Body of pancreas (tissue), 4 donors: ENCODE measurements at places on chromosomes 3 and 15. TPM values are rescaled to one million over a fixed set of nuclear protein-coding genes. Genes with fewer than 3 reads are reported as not detected.

DNA sequence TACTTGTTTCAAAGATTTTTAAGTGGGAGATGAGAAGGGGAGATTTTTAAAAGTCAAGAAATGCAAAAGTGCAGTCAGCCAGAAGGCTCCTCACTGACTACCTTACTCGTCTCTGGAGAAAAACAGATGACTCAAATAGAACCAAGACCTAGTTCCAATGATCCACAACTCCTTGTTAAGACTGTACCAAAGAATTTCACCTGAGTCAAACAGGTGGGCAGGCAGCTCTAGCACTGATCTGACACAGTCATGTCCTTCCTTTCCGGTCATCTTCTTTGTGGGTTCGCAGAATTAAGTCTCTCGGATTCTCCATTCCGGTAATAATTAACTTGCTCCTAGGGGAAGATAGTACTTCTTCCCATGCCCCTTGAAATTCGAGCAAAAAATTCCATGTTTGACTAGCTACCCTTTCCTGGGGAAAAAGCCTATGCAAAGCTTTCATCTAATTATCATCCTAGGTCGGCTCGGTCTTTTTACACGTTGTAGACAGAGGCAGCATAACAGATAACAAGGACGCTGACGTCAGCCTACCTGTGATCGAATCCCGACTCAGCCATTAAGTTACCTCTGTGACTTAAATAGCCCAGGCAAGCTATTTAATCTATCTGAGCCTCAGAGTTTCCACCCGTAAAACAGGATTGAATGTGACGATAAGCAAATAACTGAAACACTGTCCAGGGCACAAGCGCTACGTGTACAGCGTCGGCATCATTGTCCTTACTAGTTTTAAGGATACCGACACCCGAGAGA lies 758 bp downstream of the SELENOK start:
- no peaks in the 10 kb centered on the region for H3K36me3 ChIP-seq
- peak overlapping the region; percentile 92 for H3K27ac ChIP-seq
- H3K27me3 ChIP-seq = no peaks in the 10 kb centered on the region

- no peaks in the 10 kb centered on the region for H3K4me1 ChIP-seq
- H3K36me3 ChIP-seq = no peaks in the 10 kb centered on the region
- H3K4me3 ChIP-seq = no peak overlapping the region
- no peak for DNase-seq
These were observed 16.5 kb downstream of the POLQ start for GRCh38 chr3:121529308-121529707.

DNA sequence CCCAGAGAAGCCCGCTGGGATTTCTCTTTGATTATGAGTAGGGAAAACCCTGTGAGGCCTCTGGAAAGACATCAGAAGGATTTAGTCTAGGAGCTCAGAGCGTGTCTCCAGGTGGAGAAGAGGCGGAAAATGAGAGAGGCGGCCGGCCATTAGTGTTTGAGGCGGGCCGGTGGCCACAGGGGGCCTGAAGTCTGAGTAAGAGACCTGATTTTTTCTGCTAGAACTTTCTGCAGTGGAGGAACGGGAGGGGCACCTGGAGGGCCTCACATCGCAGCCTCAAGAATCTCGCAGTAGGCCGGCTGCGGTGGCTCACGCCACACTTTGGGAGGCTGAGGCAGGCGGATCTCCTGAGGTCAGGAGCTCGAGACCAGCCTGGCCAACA lies 28.5 kb downstream of the KLHDC8B start:
- peaks cover 4% of the 10 kb centered on the region for H3K27me3 ChIP-seq
- H3K36me3 ChIP-seq = no peaks in the 10 kb centered on the region
- H3K27ac ChIP-seq = no peak overlapping the region
- no peak overlapping the region for H3K4me3 ChIP-seq

GRCh38 chr3:106004137-106004681 lies 135.4 kb upstream of the CBLB start:
- DNase-seq = no peak
- H3K4me3 ChIP-seq = no peak overlapping the region
- no peaks in the 10 kb centered on the region for H3K36me3 ChIP-seq
- no peaks in the 10 kb centered on the region for H3K27me3 ChIP-seq
- peaks cover 3% of the 10 kb centered on the region for H3K4me1 ChIP-seq

GRCh38 chr15:72797834-72798233 lies 14.3 kb upstream of the ADPGK start:
- H3K27ac ChIP-seq = no peak overlapping the region
- no peak overlapping the region for H3K4me3 ChIP-seq
- no peak for DNase-seq
- H3K4me1 ChIP-seq = peaks cover 11% of the 10 kb centered on the region
- H3K27me3 ChIP-seq = no peaks in the 10 kb centered on the region

CLDN18 gene
- total RNA-seq = 10.1 TPM

GADL1 gene
- total RNA-seq = not detected

CHCHD6 gene
- total RNA-seq = 0.66 TPM
